ENCODE measurements at places on chromosomes 11 and 22.

GRCh38 chr11:69698362-69698761 is 5.5 kb downstream of the FGF19 start:
- DNase-seq, result no peak

- DNase-seq, result no peak
These were observed 12.6 kb upstream of the POU2F3 start for GRCh38 chr11:120227228-120227852.

DNA sequence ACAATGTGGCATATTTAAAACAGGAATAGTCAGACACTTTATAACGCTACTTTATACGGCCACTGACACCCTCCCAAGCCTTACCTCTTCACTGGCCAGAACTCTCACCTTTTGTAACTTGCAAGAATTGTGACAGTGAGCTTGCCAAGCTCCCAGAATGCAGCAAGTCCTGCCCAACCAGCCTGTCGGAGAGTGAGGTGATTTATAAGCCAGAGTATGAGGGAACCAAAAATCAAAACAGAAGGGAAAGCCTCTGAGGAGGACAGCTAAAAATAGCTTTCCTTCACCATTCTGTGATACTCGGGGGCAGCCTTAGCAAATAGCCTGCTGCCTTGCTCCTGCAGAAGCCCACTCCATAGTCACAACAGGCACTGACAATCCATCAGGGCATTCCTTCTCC is 229.7 kb downstream of the FAM76B start:
- no peak for DNase-seq

DNA sequence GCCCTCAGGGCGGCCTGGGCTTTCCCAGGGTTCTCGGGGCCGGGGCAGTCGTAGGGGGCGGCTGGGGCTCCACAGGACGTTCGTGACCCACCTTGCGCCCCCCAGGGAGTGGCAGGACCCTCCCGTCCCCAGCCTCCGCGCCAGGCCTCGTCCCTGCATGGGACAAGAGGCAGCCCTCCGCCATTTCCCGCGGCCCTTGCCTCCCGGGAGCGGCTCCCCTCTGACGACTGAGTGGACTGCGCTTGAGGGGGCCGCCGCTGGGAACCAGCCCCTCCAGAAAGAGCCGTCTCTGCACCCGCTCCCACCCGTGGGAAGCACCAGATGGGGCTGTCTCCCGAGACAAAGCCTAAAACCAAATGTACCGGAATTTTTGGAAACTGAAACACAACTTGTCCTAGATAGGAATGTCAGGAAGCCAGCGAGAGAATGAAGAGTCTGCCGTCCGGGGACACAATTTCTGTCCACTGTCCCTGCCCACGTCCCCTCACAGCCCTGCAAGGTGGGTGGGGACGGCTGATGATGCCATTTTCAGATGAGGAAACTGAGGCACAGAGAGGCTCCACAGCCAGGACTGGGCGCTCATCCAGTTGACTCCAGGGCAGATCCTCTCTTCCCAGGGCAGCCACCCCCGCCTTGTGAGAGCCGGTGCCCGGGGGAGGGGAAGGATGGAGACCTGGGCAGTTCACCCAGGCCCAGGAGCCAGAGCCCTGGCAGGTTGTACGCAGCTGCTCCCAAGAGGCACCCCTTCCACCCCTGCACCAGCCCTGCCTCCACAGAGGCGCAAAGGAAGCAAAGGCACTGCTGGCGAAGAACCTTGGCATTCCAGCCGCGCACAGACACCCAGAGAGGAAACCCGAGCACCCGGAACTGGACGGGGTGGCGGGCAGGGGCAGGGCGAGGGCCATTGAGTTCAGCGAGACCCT is 18.1 kb upstream of the PICK1 start:
- DNase-seq, result no peak

All from NCI-H1092 treated with DMSO at 0.1 percent for 48 hours (cell line).